Skin of body (tissue), 3 donors: ENCODE measurements at places on chromosomes 5 and 9. TPM values are rescaled to one million over a fixed set of nuclear protein-coding genes. Genes with fewer than 3 reads are reported as not detected.

- no peak for DNase-seq
Observed at GRCh38 chr5:50559955-50560354, 106.5 kb upstream of the PARP8 start.

DNA sequence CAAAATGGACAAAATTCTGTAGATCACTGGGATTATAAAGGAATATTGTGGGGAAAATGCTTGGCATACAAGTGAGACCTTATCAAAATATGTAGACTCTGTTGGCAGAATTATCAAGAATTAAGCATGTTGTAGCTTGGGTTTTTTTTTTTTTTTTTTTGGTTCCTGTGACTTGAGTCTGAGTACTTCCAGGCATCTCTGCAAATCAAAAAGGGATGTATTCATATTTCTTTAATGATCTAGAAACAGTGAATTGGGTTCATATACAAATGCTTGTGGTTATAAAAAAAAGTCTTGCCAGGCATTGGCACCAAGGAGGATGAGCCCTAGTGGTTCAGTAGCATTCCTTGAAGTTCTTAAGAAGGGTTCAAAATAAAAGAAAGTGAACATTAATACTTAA, 292.2 kb downstream of the ARHGAP26 start:
- DNase-seq = no peak

GRCh38 chr9:127633216-127633862, 21.3 kb downstream of the STXBP1 start:
- no peak for DNase-seq

- DNase-seq = peak; percentile 20
Observed at GRCh38 chr9:97564291-97565175, 63.1 kb downstream of the TMOD1 start.

DNA sequence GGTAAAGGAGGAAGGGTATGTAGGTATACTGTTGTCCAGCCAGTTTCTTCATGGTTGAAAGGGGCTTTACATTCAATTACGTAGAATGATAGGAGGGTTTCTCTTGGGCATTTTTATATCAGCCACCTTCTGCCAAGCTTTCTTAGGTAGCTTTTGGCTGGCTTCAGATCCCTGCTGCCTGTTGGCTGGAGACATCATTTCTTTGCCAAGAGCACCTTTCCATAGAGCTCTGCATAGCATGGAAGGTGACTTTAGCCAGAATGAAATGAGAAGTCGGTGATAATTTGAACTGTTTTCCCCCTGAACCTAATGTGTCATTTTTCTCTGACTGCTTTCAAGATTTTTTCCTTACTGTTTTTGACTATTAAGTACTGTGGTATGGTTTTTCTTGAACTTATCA, 26.9 kb downstream of the TMEFF1 start:
- DNase-seq = no peak

DNA sequence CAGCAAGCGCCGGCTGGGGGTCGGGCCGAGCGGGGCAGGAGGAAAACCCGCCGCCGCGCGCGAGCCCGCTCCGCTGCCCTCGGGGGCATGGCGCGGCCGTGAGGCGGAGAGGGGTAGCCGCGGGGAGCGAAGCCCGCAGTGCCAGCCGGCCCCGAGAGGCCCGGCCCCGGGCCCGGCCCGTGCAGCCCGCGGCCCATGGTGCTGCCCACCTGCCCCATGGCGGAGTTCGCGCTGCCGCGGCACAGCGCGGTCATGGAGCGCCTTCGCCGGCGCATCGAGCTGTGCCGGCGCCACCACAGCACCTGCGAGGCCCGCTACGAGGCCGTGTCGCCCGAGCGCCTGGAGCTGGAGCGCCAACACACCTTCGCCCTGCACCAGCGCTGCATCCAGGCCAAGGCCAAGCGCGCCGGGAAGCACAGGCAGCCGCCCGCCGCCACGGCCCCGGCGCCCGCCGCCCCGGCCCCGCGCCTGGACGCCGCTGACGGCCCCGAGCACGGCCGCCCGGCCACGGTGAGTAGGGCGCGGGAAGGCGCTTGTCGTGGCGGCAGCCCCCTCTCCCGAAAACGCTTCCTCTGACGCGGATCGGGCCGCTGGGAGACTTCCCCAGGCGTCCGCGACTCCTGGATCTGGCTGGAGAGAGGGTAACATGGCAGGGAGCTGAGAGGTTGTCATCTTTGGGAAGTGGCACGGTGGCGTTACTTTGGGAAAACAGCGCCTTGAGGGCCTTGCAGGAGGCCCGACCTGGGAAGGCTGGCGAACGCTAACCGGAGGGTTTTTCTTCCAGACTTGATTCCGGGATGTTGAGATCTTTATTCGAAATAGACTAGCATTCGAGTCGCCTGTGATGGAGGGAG, 523 bp downstream of the MAML1 start:
- DNase-seq = no peak

GRCh38 chr5:2020730-2021129, 138.0 kb upstream of the IRX4 start:
- DNase-seq = no peak

DNA sequence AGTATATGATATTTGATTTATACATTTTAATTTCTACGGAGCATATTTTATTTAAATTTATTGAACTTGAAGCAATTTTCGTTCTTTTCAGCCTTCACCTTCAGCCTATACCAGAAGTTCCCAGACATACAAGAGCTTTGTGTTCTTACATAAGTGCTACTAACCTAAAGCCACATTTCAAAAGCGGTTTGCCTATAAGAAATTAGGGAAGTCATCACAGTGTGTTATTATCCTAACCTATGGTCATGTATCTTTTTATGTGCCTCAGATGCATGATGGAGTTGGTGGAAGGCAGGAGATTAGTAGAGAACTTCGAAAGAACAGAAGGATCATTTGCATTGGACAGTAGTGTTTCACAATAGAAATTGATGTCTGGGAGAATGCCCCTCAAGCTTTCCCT, 3.1 kb downstream of the KIF2A start:
- DNase-seq = no peak

DNA sequence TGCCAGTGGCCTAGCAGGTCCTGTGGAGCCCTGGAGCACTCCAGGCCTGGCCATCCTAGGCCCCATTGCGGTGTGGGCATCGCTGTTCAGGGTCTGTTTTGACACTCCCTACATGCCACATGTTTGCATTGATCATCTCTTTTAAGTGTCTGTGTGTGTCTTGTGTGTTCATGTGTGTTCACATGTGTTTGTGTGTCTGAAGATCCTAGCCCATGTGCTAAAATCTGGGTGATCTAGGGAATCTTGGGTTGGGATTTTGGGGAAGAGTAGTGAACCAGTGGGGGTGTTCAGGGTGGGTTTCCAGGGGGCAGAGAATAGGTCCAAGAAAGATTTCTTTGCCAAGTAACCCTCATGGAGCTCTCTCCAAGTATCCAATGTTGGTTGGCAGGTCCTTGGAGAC, 8.4 kb downstream of the PSD2 start:
- no peak for DNase-seq

DNA sequence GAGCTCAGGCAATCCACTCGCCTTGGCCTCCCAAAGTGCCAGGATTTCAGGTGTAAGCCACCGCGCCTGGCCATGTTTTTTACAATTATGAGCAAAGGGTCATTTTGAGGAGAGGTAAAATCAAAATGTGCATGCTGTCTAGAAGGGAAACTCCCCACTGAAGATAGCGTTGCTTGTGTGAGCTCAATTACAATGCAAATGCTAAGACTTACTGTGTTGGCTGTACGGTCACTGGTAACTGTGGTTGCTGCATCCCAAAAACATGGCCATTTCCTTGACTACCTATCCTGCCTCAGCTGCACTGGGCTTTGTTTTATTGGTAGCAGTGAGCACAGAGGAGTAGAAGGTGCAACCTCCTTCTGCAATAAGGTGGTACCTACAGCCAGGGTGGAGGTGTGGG, 77.4 kb upstream of the SPATA31E1 start:
- DNase-seq = no peak

DNA sequence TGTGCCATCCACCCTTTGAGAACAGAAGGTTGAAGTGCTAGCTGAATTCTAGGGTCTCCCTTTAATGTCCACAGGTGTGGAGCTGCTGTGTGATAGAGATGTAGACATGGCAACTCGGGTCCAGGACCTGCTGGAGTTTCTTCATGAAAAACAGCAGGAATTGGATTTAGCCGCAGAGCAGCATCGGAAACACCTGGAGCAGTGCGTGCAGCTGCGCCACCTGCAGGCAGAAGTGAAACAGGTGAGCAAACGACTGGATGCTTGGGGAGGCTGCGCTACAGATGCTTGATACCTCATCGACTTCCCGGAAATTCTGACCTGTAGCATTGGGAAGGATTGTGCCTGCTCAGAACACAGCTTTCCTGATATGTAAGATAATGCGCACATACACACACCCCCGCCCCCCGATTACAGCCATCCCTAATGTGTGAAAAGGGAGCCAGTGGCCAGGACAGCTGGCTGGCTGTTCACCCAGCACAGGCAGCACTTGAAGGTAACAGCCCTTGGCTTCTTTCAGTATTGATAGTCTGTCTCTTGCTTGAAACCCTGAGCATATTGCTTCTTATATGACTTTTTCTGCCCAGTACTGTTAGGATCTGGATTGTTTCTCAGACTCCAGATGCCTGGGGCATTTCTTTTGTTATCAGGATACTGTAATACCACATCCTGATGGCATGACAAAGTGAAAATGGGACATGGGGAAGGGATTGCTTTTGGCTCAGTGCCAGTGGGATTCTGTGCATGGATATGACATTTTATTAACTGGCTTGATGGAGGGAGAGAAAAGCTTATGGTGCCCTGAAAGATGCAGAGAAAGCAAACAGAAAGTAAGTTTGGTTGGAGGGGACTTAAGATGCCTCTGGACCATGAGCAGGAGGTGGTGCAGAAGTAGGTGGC, 216.8 kb upstream of the OTULINL start:
- no peak for DNase-seq

GRCh38 chr5:94746731-94747124, 128.3 kb downstream of the SLF1 start:
- no peak for DNase-seq

- DNase-seq = no peak
Observed at GRCh38 chr9:27059412-27059811, 49.6 kb upstream of the TEK start.

GRCh38 chr9:36802201-36802920, 229.7 kb downstream of the MELK start:
- DNase-seq = no peak

GRCh38 chr5:23473915-23474314, 33.5 kb upstream of the PRDM9 start:
- DNase-seq = no peak

- DNase-seq = peak; percentile 33
Observed at GRCh38 chr9:93126825-93127368, 7.2 kb downstream of the NINJ1 start.

GRCh38 chr9:85216601-85217000, 525.2 kb downstream of the AGTPBP1 start:
- peak; percentile 32 for DNase-seq

The PCDHGB4 gene
- 6.1 TPM for total RNA-seq

The PCDHGA2 gene
- total RNA-seq = 3.6 TPM

The CDKN2B gene
- 10.3 TPM for total RNA-seq

The MUSK gene
- total RNA-seq = 1.1 TPM

The FCN2 gene
- total RNA-seq = 0.39 TPM
